ENCODE measurements at places on chromosomes 2 and 18.

- DNase-seq = no peak
These were observed 1074.2 kb upstream of the ZEB2 start for GRCh38 chr2:145593991-145594614.

GRCh38 chr2:142061733-142062132, 69.1 kb downstream of the LRP1B start:
- DNase-seq = no peak

GRCh38 chr2:200454927-200455801, 54.7 kb downstream of the KCTD18 start:
- DNase-seq = no peak

- no peak for DNase-seq
These were observed 185.1 kb downstream of the SCG2 start for GRCh38 chr2:223416815-223417610.

- DNase-seq = no peak
These were observed 113.9 kb downstream of the PTPN4 start for GRCh38 chr2:119873350-119874315.

DNA sequence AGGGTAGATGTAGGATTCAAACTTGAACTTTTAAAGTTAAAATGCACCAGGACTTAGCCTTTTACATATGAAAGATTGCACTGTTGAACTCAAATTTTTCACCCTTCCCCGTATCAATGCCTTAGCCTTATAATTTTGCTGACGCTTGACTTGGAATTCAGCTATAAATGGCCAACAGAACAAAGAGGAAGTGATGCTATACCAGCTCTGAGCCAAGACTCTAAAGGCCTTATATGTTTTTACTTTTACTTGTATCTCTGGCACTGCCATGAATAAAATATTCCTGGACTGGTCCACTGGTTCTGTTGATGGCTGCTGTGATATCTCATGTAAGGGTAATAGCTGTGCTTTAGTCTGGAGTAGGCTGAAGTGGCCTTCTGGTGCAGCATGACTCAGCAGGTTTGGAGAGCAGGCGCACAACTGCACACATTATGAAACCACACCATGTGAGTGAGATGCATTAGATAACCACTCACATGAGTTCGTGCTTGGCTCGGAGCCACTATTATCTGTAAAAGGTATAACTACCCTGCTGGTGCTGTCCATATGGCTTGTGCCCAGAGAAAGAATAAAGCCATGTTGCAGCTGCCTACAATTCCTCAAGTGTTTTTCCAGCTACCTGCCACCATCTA, 8.4 kb upstream of the IER3IP1 start:
- no peak for DNase-seq

DNA sequence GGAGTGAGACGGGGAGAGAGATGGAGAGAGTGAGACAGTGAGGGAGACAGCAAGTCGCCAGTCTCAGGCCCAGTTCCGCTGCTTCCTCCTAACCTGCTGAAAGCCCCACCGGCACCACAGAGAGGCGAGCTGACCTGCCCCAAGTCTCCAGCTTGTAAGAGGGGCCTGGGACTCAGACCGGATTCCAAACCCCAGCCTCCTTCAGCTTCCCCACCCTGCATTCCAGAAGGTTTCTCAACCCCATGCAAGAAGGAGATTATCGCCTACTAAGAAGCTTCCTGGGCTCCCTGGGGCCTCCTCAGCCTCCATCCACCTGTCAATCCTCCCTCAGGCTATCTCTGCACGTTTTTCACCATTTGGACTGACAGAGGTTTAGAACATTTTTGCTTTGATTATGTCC, 173.1 kb upstream of the RAB6C start:
- DNase-seq = no peak

- no peak for DNase-seq
These were observed 301.2 kb downstream of the AGPS start for GRCh38 chr2:177693658-177694339.

DNA sequence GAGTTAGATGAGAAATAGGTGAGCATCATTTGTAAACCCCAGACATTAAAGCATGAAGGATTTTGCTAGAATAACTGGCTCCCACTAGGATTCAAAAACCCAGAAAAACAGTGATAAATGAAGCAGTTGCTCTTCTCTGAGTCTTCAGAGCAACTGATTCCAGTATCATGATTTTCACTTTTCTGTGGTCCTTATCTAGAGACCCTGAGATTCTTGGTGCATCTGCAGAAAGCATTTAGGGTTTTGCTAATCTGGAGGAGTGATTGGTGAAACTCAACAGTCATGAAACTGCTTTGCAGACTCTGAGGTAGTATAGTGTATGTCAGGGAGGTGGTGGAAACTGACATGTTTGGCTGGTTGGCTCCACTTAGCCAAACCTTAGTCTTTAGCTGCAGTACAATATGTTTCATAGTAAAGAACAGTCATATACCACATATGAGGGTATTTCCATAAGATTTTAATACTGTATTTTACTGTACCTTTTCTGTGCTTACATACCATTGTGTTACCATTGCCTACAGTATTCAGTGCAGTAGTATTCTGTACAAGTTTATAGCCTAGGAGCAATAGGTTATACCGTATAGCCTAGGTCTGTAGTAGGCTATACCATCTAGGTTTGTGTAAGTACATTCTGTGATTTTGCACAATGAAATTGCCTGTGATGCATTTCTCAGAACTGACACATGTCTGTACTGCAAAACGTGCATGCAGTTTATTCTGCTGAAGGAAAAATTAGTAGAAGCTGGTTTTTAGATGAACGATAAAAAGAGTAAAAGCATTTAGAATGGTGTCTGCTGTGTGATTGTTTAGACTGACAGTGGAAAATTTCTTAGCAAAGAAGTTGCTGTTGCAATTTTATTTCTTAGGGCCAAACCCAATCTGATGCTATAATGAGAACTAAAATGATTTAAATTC, 23.8 kb downstream of the EML4 start:
- no peak for DNase-seq

GRCh38 chr2:163469561-163469962, 266.2 kb downstream of the FIGN start:
- peak; percentile 72 for DNase-seq

DNA sequence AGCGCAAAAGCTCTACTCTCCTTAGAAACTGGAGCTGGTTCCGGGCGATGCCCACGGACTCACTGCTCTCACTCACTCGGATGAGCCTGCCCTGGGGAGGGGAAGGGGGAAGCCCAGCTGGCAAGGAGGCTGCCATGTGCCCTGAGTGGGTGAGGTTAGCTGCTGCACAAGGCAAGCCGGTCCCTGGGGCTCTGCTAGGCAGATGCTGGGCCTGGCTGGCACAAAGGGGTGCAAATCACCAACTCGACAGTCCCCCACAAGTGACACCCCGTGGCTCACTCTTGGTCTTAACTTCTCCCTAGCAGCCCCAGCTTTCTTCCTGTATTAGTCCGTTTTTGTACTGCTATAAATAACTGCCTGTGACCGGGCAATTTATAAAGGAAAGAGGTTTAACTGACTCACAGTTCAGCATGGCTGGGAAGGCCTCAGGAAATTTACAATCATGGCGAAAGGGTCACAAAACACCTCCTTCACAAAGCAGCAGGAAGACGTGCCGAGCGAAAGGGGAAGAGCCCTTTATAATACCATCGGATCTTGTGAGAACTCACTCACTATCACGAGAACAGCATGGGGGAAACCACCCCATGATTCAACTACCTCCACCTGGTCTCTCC, 33.2 kb downstream of the ADCY3 start:
- DNase-seq = peak; percentile 30

- DNase-seq = no peak
These were observed 822 bp downstream of the SLC35F6 start for GRCh38 chr2:26764906-26765305.

DNA sequence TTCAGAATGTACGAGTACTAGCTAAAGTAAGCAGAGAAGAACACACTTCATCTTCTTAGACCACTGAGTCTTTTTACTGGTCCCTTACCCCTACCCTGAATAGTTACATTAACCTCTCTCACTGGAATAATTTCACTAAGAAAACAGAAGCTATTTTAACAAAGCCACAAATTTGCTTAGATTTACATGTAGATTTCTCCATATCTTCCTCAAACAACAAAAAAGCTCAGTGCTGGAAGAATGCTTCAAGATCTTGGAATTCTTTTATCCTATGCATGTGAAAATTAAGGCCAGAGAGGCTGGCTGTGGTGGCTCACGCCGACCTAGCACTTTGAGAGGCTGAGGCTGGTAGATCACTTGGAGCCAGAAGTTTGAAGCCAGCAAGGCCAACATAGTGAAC, 35.2 kb downstream of the MOGAT1 start:
- no peak for DNase-seq
